Myocyte (in vitro differentiated cells): ENCODE measurements at places on chromosomes 3 and 15.
A peak's percentile ranks its signal among the peaks of the same experiment; 100 is the strongest.

DNA sequence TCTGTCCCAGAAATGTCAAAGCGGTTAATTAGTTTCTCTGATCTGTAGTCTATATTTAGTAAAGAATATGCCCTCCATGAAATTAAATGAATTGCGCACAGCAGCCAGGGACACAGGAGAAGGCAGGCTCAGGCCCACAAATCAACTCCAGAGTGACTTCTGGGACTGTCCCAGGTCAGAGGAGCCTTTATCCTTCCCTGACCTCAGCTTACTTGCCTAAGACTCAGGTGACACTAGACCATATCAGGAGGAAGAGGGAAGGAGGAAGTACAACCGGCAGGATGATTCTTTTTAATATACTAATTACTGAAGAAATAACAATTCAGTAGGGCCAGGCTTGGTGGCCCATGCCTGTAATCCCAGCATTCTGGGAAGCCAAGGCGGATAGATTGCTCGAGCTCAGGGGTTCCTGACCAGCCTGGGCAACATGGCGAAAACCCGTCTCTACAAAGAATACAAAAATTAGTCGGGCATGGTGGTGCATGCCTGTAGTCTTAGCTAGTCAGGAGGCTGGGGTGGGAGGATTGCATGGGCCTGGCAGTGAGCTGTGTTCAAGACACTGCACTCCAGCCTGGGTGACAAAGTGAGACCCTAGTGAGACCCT is 1.8 kb upstream of the GPR15 start:
- no peak for DNase-seq

GRCh38 chr3:64730681-64731080 is 42.9 kb upstream of the ADAMTS9 start:
- DNase-seq = no peak

- DNase-seq = peak; percentile 77
Measured at GRCh38 chr15:80160570-80161156, 7.9 kb downstream of the FAH start.

DNA sequence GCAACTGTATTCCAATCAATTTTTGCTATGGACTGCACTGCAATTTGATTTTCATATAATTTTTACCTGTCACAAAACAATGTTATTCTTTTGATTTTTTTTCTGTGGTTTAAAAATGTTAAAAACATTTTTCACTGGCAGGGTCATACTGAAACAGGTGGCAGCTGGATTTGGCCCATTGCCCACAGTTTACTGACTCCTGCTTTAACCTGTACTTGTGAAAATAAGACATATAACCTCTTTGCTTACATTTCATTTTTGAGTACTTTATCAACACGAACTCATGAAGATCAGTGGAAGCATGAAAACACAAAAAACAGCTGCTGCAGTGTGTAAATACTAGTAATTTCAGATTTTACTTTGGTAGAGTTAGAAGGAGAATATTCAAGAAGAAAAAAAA is 313.1 kb downstream of the WDR72 start:
- no peak for DNase-seq

- DNase-seq = no peak
Measured at GRCh38 chr15:40244961-40245523, 6.2 kb downstream of the PAK6 start.

GRCh38 chr15:42159381-42160015 is 3.1 kb upstream of the PLA2G4F start:
- DNase-seq = no peak

DNA sequence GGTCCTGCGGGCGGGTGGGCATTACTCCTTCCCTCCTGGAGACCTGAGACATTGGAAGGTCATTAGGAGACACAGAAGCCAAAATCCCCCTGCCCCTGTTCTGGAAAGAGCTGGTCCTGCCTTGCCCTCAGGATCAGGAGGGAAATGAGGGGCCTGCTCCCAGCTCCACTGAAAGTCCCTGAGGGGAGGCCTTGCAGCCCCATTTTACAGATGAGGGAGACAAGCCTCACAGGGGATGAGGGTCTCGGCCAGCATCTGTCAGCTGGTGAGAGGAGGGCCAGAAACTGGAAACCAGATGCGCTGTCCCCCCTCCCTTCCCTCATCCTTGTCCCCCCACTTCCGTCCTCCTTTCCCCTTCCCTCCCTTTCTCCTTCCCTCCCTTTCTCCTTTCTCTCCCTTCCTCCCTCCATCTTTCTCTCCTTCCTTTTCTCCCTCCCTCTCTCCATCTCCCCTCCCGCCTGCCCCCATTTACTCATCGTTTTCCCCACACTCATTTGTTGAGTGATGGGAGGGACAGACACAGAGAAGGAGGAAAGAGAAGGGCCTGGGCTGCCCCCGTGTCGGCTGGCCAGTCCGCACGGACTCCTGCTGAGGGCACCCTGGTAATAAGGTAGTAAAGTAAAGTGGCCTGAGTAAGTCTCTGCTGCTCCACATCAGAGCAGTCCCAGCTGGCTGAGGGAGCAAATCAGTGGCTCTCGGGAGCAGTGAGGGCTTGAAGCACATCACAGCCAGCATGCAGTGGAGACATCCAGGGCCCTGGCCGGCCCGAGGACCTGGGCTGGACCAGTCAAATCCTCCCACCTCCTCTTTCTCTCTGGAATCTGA is 112.4 kb upstream of the ALDH1A3 start:
- DNase-seq = no peak

DNA sequence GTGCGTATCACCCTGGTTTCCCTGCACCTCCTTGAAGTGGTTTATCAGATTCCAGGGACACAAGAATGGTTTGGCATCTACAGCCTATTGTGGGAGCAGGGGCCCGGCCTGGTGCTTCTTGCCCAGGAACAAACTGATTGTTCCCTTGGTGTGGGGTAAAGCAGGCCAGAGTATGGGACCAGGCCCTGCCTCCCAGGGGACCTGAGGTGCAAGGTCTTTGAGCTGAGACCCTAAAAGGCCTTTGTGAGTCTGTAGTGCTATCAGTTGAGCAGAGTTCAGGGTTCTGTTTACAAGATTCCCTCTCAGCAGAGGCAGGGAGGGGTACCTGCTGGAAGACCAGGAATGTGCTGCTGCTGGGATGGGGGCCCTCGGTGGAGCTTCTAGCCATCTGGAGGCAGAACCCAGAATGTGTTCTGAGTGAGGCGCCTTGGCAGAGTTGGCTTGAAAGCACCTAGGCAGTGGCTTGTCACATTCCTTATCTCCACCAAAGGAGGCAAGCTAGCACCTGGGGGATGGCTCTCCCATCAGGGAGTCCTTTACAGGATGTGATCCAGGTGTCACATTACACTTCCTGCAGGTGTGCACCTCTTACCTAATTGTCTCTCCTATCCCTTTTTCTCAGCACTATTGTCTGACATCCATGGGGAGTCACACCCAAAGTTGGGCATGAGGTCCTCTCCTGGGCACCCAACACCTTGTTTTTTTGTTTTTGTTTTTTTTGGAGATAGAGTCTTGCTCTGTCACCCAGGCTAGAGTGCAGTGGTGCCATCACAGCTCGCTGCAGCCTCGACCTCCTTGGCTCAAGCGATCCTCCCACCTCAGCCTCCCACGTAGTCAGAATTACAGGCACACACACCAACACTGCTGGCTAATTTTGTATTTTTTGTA is 13.1 kb downstream of the FLNB start:
- no peak for DNase-seq

DNA sequence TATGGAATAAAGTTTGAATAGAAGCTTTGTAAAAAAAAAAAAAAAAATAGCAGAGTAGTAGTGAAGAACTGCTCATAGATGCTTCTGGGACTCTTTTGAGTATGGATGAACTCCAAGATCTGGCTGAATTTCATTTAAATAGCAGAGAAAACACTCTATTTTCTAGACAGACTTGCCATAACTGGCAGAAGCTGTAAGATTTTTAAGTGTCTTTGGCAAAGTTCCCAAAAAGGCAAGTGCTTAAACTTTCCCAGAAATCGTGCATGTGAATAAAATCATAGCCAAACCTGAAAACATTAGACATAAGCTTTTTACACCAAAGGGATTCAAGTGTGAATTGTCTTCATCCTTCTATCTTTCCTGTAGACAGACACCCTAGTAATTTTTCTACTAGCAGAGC is 110.3 kb upstream of the MITF start:
- peak; percentile 15 for DNase-seq

DNA sequence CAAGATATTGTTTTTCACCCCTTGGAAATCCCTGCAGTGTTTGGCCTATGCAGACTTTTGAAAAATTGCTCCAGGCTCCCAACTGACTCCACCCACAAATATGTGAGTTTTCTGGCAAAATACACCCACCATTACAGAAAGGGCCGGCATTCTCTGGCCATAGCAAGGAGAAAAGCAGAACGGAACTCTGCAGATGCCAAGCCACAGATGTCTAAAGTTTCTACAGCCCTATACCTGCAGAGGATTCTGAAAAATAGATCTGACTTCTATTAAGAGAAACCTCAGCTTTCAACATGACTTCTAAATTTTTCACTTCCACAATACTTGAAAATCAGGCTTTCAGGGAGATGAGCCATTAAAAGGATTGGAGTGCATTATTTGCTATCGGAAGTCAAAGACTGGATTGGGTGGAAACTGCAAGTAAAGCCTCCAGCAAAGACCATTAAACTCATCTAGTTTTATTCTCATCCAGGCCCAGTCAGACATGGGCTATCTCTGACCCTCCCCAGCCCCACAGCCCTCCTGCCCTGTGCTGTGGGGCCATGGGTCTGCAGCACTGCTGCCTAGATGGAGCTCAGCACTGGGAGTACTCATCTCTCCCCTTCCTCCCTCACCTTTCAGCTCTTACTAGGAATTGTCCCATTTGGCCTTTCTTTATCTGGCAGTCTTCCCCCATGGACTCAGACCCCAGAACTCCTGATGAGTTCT is 243.1 kb upstream of the GOLGA6L4 start:
- DNase-seq = no peak

DNA sequence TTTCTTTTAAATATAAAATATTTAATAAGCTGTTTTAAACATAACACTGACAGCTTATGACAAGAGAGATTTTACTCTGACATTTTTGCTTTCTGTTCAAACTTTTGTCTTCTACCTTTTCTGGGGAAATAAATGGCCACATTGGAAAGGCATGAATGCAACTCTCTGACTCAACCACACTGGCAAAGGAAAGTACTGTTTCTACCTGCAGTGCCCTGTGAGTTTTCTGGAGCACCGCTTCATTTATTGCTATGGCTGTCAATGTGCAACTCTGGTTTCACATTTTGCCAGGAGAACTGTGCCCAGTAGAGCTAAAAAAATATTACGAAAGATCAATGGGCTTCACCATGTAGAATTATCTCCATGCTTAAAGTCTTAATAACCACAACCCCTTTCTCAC is 15.1 kb downstream of the PDZRN3 start:
- no peak for DNase-seq

DNA sequence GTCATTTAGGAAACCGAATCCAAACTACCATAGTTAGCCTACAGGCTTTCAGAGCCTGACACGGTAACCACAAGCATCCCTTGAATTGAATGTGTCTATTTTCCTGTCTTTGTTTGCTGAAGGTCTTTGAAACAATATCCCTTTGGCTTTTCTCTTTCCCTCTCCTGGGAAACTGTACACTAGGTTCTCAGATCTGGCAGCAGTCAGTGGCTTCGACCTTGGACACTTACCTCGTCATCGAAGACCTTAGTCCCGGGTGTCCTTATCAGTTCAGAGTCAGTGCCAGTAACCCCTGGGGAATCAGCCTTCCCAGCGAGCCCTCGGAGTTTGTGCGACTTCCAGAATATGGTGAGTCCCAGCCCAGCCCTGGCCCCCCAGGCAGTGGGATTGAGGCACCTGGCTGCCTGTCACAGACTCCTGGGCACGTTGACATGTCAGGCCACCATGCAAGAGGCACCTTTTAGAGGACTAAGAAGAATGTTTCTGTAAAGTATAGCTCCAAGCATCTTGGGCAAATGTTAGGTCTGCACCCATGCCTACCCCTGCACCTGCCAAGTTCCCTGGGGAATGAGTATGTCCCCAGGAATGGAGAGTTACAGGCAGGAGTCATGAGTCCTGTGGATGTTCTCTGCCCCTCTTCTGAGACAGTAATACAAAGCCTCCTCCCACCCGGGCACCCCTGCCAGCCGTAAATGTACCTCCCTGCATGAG is 30.4 kb upstream of the UMPS start:
- DNase-seq = no peak

GRCh38 chr3:136632625-136633081 is 119.5 kb downstream of the STAG1 start:
- DNase-seq = no peak

DNA sequence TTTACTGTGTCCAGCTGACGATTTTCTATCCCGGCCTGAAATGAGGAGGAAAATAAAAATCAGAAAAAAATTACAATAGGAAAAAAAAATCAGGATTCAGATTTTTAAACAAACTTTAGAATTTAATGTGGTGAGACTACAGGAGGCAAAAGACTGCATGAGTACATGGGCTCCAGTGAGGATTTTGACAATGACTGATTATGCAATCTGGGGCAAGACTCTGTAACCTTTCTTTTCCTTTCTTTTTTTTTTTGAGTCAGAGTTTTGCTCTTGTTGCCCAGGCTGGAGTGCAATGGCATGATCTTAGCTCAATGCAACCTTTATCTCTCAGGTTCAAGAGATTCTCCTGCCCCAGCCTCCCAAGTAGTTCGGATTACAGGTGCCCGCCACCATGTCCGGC is 29.9 kb downstream of the SPG11 start:
- DNase-seq = peak; percentile 8

DNA sequence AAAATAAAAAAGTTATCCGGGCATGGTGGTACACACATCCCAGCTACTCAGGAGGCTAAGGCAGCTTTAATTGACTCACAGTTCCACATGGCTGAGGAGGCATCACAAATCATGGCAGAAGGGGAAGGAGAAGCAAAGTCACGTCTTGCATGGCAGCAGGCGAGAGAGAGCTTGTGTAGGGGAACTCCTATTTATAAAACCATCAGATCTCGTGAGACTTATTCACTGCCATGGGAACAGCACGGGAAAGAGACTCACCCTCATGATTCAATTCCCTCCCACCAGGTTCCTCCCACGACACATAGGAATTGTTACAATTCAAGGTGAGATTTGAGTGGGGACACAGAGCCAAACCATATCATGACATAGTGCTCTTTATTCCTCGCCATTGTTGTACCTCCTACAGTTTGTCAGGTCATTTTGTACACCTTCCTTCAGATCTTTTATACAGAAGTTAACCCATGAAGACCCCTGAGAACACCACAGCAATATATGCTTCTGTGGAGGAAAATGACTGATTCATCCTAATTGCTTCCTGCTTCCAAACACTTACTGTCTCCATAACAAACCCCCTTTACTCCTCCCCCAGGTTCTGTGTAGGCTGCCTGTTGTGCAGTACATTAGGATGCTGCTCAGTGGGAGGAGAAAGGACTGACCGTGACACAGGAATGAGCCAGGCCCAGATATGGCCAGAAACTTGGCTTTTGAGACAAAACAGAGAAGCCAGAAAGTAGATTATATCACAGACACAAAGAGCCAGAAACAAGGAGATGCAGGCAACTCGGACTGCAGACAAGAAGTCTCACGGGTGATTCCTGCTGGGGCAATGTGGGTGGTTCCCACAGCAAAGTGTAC is 67.9 kb upstream of the HEG1 start:
- no peak for DNase-seq

- no peak for DNase-seq
Measured at GRCh38 chr3:55167586-55168317, 239.9 kb upstream of the LRTM1 start.

- DNase-seq = no peak
Measured at GRCh38 chr15:34266751-34267150, 41.9 kb downstream of the EMC4 start.
